ENCODE measurements at places on chromosomes 7 and 10. TPM values are rescaled to one million over a fixed set of nuclear protein-coding genes. Genes with fewer than 3 reads are reported as not detected.

GRCh38 chr7:6198689-6199595, 73.5 kb downstream of the CYTH3 start:
- no peaks in the 10 kb centered on the region for H3K4me1 ChIP-seq
- no peak overlapping the region for H3K27ac ChIP-seq
- H3K36me3 ChIP-seq, result no peaks in the 10 kb centered on the region
- no peak for DNase-seq

The USP54 gene
- total RNA-seq, result 4.5 TPM

The SNX10 gene
- total RNA-seq, result 28.1 TPM

DNA sequence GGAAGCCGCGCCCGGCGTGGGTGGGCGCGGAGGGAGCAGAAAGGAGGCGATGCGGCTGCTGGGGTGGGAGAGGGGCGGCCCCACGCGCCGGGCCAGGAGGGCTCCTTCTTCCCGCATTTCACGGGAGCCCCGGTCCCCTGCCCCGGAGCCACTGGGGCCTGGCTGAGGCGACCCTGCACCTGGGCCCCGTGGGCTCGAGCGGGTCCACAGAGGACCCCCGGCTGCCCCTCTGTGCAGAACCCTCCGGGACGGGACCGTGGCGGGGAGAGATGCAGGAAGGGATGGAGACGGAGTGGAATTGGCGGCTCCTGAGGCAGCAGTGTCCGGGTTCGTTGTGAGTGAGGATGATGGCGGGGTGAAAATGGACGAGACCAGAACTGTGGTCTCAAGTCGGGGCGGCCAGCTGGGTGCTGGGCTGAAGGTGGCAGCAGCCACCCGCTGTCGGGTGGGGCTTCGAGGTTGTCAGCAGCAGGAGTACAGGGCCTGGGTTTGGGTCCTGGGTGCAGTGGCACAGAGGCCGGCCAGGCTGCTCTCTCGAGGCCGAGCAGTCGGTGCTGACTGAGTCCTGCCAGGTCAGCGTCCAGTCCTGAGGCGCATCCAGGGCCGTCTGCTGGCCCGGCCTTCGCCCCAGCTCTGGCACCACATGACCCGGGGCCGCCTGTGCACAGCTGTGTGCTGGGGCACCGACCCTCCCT, 80.4 kb downstream of the VIPR2 start:
- no peaks in the 10 kb centered on the region for H3K27me3 ChIP-seq
- peaks cover 6% of the 10 kb centered on the region for H3K4me1 ChIP-seq
- H3K4me3 ChIP-seq, result no peak overlapping the region
- DNase-seq, result no peak
- H3K27ac ChIP-seq, result no peak overlapping the region
- no peaks in the 10 kb centered on the region for H3K36me3 ChIP-seq

Measured in activated CD4-positive, alpha-beta T cell treated with anti-CD3 and anti-CD28 coated beads for 36 hours (primary cell).